ENCODE measurements at places on chromosomes 6 and 20.

- no peak for DNase-seq
Observed at GRCh38 chr6:95142661-95143335, 434.5 kb upstream of the MANEA start.

DNA sequence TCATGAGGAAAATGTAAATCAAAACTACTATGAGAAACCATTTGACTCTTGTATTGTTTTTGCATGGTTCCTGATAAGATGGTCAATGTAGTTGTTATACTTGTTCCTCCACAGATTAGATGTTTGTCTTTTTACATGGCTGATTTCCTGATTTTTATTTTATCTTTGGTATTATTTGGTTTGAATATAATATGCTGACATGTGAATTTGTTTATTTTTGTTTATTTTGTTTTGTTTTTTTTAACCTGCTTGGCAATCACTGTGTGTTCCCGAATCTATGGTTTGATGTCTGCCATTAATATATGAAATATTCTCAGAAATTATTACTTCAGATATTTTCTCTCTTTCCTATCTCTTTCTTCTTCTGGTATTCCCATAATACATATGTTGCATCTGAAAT is 899.5 kb upstream of the ADGRB3 start:
- no peak for DNase-seq

- no peak for DNase-seq
Observed at GRCh38 chr20:25287631-25288290, 39.9 kb downstream of the PYGB start.

- DNase-seq: no peak
Observed at GRCh38 chr6:47650553-47651432, 47.6 kb upstream of the ADGRF4 start.

DNA sequence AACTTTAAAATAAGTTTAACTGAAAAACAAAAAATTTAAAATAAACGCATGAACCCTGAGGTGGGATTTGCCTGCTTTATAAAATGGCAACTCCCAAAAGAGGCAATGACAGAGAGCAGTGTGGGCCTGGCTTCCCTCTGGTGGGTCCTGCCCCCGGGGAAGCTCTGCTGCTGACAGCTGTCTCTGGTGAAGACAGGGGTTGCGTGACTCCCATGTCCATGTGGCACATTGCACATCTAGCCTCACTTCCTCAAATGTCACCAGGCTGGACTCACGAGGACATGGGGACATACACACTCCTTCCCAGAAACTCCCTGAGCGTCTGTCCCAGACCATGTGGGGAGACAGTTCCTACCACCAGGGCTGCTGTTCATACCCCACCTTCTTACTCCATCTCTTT is 66.2 kb downstream of the ABHD12 start:
- DNase-seq: no peak
